ENCODE measurements at places on chromosomes 2 and 18.
A peak's percentile ranks its signal among the peaks of the same experiment; 100 is the strongest.

DNA sequence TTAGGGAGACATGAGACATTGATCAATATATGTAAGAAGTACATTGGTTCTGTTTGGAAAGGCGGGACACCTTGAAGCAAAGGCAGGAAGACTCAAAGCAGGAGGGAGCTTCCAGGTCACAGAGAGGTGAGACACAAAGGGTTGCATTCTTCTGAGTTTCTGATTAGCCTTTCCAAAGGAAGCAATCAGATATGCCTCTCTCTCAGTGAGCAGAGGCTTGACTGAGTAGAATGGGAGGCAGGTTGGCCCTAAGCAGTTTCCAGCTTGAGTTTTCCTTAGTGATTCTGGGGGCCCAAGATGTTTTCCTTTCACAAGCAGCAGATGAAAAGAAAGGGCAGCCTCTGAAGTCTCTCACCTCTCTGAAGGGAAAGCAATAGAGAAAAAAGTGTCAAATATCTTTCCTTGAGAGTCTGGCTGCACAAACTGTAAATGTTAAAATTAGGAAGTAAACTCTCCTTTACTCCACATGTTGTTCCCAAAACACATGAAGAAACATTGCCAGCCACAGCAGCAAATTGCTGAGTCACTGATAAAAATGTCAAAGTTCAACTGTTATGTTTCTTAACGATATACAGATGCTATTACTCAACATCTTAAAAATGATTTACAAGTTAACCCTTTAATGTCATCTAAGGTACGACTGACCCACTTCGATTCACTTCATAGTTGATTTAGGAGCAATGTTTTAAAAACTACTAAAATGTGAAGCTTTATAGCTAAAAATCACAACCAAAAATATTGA, 40.3 kb downstream of the CYB5A start:
- no peak for DNase-seq

GRCh38 chr2:113979191-113980128, 89.6 kb downstream of the ACTR3 start:
- peak; percentile 40 for DNase-seq

DNA sequence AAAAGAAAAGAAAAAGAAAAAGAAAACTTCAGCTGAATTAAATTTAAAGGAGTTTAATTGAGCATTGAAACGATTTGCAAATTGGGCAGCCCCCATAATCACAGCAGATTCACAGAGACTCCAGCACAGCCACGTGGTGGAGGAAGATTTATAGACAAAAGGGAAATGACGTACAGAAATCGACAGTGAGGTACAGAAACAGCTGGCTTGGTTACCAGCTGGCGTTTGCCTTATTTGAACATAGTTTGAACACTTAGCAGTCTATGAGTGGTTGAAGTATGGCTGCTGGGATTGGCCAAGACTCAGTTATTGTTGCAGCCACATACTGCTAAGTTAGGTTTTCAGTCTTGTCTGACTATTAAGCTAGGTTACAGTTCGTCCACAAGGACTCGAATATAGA, 312.2 kb upstream of the SLC14A2 start:
- DNase-seq = no peak

GRCh38 chr18:34928754-34929335, 112.4 kb upstream of the MAPRE2 start:
- no peak for DNase-seq

DNA sequence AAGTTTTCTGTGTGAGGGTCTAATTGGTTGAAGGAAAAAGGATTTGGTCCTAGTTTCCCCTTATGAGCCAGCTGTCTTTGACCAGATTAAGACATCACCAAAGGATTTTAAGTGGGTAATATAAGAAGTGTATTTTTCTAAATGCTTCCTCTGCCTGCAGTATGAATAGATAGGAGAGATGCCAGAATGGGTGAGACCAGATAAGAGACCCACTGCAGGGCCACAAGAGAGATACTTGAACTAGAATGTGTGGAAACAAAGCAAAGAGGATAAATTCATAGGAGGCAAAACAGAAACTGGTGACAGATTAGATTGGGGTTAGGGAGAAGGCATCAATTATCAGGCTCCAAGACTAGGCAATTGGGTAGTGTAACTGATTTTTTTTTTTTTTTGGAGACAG, 1.1 kb upstream of the HDHD2 start:
- no peak for DNase-seq

DNA sequence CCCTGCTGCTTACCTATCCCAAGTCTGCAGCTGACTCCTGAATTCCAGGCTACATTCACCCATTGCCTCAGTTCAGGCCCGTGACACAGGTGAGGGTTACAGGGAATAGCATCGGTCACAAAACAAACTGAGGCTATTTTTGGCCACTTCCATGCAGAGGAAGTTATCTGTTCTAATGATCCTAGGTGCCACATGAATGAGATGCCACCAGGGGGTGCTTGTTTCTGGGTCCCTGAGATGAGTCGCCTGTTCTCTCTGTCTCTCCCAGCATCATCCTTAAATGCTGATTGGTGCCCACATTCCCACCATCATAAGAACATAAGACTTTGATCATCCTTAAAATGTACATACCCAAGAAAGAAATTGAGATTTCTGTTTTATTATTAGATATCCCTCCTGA, 119.0 kb upstream of the CELF4 start:
- no peak for DNase-seq

GRCh38 chr2:37366773-37367172, 22.3 kb downstream of the QPCT start:
- no peak for DNase-seq

DNA sequence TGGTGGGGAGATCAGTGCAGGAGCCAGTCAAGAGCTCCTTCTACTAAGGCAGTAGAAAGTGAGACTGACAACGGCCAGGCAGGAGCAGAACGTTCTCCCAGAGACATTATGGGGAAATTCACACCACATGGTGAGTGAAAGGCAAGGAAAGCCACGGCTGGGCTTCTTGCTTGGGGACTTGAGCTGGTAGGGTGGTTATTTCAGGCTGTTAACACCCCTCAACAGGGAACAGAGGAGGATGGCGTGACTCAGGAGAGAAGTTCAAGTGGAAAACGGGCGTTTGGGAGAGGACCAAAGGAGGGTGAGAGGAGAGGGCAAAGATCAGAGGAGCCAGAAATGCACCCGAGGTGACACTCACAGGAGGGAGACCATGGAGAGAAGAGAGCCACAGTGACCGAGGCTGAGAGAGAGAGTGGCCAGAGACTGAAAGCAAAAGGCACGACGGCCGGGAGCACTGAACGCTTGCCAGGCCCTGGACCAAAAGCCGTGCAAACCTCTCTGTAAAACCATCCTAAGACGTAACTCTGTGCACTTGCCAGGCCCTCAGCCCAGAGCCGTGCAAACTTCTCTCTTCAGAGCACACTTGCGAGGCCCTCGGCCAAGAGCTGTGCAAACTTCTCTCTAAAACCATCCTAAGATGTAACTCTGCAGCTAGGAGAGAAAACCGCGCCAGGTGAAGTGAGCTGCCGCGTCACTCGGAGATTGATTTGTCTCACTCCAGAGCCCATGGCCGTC, 7.7 kb downstream of the TPO start:
- no peak for DNase-seq

GRCh38 chr18:45328811-45329210, 286.5 kb upstream of the SLC14A2 start:
- DNase-seq = no peak

DNA sequence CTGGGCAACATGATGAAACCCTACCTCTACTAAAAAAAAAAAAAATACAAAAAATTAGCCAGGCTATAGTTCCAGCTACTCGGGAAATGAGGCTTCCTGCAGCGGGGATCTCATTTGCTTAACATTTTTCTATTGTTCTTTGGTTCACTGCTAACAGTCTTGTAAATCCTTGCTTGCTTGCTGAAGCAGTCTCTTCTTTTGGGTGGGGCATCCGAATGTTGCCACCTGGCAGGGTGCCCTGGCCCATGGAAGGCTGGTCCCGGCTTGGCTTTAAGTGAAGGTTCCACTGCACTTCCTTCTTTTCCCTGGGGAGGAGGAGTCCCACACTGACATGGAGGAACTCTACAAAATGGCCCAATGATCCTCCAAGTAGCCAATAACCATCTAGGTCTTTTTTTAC, 6.0 kb upstream of the ANKRD29 start:
- no peak for DNase-seq

DNA sequence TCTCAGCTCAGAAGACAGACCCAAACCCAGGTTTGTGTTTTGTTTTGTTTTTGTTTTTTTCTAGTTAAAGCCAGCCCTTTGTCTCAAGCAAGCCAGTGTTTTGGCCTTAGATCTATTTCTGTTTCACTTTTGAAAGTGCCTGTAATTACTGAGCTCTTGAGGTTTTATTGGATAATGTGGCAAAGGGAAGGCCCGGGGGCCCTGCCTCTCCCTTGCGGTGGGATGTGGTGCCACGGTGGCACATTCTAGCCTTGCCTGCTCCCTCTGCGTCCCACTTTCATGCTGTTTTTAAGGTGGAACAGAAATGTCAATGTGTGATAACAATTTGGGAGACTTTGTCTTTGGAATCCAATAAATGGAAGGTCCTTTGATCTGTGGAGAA, 2.5 kb downstream of the HPCAL1 start:
- peak; percentile 21 for DNase-seq

DNA sequence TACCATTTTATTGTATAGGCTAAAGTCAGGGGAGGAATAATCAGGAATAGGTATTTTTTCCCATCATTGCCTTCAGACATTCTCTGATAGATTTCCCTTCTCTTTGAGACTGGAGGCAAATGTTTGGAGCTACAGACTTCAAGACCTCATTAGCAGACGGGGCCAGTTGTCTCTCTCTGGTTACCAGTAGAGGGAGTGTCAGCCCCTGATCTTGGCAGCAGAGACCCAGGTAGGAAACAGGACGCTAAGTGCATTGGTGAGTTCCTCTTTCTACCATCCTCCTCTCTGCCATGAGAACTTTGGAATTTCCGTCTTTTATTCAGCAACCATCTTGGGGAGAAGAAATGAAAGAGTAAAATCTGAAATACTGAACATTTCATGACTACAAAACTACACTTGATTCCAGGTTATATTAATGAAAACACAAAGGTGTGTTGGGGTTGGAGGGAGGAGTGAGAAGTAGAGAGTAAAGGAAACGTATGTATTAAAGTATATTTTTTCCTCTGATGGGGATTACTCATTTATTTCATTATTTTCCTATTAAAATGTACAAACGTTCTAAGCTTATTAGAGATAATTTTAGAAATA, 186.2 kb upstream of the GCFC2 start:
- DNase-seq = no peak

GRCh38 chr2:12057436-12058166, 311.2 kb downstream of the LPIN1 start:
- DNase-seq = no peak

DNA sequence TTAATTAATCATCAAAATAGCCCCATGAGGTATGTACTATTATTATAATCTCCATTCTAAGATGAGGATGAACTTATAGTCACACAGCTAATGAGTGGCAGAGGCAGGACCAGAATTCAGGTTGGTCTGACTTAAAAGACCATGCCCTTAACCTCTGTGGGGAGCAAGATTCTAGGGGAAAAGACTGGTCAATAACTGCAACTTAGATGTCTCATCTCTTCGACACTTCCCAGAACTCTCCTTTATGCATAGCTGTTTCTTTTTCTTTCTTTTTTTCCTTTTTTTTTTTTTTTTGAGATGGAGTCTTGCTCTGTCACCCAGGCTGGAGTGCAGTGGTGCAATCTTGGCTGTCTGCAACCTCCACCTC, 66.3 kb upstream of the RTN4 start:
- no peak for DNase-seq

DNA sequence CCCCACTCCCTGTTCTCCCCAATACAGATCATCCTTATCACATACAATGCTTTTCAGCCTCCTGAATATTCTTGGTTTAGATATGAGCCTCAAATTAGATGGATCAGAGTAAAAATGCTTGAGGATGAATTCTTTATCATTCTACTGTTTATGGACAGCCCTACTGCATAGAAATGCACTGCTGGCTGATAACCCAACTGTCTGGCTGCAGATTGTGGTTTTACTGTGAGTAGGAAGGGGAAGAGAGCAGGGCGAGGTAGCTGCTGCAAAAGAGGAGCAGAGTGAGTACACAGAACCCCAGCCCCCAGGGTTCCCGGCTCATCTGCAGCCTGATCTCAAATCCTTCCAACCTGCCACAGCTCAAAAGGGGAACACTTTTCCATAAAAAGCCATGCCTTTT, 29.4 kb upstream of the NCOA1 start:
- DNase-seq = no peak

DNA sequence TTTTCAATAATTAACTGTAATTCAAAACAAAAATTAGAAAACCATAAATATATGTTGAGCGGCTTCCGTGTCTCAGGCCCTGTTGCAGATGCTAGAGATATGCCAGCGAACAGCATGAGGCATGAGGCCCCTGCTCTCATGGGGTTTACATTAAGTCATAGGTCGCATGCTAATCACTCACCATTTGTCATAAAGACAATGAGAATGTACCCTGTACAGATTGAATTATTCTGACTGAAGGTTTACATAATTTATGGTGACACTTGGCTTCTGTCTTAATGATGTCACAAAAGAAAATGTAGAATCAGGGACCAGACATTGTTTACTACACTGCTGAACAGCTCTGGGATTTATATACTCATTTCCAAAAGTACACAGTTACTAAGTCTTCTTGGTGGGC, 5.9 kb upstream of the VAPA start:
- DNase-seq = no peak

GRCh38 chr18:23012249-23012648, 79.1 kb downstream of the RBBP8 start:
- no peak for DNase-seq

- DNase-seq = no peak
Measured at GRCh38 chr18:45108754-45109153, 428.1 kb downstream of the SETBP1 start.

DNA sequence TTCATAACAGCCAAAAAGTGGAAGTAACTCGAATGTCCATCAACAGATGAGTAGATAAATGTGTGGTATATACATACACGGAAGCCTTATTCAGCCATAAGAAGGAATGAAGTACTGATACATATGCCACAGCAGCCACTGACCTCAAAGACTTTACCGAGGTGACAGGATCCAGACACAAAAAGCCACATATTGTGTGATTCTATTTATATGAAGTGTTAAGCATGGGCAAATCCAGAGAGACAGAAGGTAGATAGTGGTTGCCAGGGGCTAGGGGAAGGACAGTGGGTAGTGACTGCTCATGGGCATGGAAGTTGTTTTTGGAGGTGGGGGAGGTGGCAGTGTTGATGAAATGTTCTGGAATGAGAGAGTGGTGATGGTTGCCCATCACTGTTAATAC, 33.9 kb downstream of the ZAP70 start:
- DNase-seq = no peak

GRCh38 chr2:240926516-240927389, 20.6 kb downstream of the CROCC2 start:
- no peak for DNase-seq

DNA sequence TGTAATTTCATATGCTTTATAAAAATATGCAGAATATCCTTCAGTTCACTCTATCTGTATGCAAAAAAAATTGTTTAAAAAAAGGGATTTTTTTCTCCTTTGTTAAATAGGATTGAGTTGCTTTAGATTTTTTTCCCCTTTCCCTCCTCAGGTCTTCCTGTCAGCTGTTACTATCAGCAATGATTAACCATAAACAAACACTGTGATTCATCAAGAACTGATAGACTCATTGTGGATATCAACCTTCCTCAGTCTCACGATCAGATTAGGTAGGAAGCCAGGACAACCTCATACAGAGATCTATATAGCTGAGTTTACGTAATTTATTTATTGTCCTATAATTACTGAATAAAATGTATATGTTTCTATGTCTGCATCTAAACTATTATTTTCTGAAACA, 2136.2 kb upstream of the CELF4 start:
- DNase-seq = no peak

Measured in effector CD8-positive, alpha-beta T cell (primary cell).